ENCODE measurements at places on chromosomes 6 and 20.

DNA sequence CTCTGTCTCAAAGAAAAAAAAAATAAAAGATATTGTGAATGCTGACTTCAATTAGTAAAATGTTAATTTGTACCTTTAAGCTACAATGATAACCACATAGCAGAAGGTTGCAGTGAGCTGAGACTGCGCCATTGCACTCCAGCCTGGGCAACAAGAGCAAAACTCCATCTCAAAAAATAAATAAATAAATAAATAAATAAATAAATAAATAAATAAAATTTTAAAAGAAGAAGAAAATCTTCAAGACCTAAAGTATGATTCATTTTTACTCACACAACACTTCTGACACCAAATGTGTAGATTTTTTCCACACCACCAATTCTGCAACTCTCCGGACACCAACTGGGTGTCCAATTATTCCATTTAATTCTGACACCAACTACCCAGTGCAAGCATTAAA lies 28.8 kb upstream of the MBOAT1 start:
- no peak for DNase-seq

GRCh38 chr6:7271205-7271534 lies 41.8 kb downstream of the SSR1 start:
- DNase-seq = no peak

GRCh38 chr6:107817784-107818183 lies 6.3 kb downstream of the SCML4 start:
- DNase-seq = no peak

DNA sequence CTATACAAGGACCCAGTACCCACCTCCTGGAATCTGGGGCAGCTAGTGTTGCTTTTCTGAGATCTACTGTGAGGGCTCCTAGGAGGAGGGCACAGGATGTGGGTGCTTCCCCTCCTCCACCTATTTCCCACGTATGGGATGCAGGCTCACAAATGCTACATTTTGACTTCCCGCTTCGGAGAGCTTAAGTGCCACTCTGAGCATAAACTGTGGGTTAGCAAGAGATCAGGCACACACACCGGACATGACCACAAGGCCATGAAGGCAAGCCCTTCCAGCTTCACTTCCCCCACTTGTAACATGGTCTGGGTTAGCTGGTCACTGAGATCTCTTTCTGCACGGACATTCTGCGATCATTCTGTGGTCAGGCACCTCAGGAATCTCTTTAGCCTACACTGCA lies 15.7 kb upstream of the TGM3 start:
- no peak for DNase-seq

GRCh38 chr6:22926790-22927354 lies 357.5 kb downstream of the HDGFL1 start:
- DNase-seq = no peak

- DNase-seq = no peak
These were observed 171.4 kb upstream of the MCHR2 start for GRCh38 chr6:100165442-100165841.

- DNase-seq = no peak
These were observed 46.9 kb downstream of the DACT2 start for GRCh38 chr6:168272415-168273325.

DNA sequence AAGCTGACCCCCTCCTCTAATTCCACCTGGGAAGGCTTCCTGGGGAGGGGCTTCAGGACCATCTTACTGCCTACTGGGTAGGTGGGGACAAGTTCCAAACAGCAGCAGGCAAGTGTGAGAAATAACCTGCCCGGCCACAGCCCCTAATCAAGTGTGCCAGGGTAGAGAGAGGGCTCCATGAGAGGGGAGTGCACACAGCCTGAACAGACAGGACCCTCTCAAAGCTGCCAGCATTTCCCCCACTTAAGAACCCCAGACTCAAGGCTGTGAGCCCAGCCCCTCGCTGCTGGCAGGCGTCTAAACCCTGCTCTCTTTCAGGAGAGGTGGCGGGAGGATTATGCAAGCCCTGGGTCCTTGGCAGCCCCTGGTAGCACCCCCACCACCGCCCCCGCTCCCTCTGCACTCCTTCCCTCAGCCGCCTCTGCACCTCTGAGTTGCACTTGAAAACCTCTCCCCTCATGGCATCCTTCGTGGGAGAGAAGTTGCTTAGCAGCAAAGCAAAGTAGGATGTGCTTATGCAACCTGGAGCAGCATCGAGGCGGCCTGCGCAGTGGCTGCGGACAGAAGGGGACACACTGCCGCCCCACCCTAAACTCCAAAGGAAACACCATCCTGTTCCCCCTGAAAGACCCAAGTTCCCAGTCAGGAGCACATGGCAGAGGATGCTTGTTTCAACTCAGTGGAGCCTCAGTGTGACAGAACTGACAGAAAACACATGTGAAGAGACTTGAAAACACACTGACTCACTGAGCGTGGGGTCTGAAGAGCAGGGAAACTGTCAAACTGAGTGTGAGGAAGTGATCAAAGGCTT lies 10.5 kb downstream of the DDRGK1 start:
- DNase-seq = no peak

GRCh38 chr6:42390228-42390934 lies 61.3 kb downstream of the TRERF1 start:
- no peak for DNase-seq

GRCh38 chr6:63567966-63568365 lies 4.3 kb upstream of the LOC128125822 start:
- no peak for DNase-seq

GRCh38 chr6:26031151-26031594 lies 56.1 kb upstream of the HFE start:
- no peak for DNase-seq

GRCh38 chr20:48076747-48077146 lies 291.5 kb upstream of the SULF2 start:
- no peak for DNase-seq

DNA sequence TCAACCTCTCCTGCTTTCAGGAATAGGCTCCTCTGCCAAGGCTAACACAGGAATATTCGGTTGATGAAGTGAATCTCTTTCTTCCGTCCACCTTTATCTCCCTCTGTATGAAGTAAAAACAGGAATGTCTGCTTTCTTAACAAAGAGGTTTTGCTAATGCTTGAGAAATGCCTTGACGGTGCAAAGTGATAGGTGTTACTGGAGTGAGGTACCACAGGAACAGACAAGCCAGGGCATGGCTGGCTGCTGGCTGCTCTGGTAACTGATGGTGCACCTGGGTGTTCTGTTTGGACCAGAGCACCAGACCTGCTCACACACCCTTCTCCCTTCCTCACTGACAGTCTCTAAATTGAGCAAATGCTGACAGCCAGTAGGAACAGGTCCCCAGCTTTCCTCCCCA lies 174.0 kb upstream of the FBXL4 start:
- no peak for DNase-seq

GRCh38 chr20:16864963-16865362 lies 116.8 kb downstream of the OTOR start:
- DNase-seq = no peak

- DNase-seq = no peak
These were observed 27.8 kb downstream of the SPATA2 start for GRCh38 chr20:49887251-49888211.

GRCh38 chr6:135121434-135121833 lies 59.7 kb upstream of the MYB start:
- DNase-seq = no peak

DNA sequence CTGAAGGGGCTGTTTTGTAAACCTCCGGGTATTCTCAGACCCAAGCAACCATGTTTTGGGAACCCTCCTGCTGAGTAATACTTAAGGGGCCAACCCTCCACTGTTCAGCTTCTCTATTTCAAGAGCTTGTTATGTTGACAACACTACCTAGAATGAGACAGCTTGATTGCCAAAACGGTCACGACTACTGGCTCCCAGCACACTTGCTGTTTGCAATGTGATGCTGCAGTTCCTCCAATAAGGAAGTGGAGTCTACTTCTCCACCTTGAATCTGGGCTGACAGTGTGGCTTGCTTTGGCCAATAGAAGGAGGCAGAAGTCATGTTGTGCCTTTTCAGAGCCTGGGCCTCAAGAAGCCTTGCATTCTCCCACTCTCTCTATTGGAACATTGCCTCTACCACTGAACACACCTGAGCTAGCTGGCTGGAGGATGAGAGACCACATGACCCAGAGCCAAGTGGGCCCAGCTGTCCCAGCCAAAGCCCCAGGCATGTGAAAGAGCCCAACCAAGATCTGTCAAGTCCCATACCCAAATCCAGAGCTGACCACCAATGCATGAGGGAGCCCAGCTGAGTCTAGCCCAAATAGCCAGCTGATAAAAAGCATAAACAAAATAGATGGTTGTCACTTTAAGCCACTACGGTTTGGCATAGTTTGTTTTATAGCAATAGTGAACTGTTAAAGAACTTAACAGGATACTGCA lies 108.0 kb downstream of the PRND start:
- no peak for DNase-seq

- DNase-seq = peak; percentile 54
These were observed 1.2 kb downstream of the TRIB3 start for GRCh38 chr20:381581-382290.

DNA sequence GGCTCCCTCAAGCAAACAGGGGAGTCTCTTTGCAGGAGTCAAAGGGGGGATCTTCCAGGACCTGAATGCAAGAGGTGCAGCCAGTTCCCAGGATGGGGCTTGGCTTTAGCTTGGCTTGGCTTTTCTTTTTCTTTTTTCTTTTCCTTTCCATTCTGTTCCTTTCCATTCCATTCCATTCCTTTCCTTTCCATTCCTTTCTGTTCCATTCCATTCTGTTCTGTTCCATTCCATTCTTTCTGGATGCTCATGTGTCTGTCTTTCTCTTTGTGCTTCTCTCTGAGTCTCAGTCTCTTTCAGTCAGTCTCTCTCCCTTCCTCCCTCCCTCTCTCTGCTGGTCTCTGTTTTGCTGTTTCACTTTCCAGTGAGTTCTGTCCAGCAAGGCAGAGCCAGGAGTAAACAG lies 163.3 kb downstream of the PHACTR3 start:
- no peak for DNase-seq

GRCh38 chr20:62508641-62509051 lies 32.9 kb upstream of the GATA5 start:
- DNase-seq = no peak

GRCh38 chr6:36624461-36625157 lies 30.4 kb downstream of the SRSF3 start:
- no peak for DNase-seq

DNA sequence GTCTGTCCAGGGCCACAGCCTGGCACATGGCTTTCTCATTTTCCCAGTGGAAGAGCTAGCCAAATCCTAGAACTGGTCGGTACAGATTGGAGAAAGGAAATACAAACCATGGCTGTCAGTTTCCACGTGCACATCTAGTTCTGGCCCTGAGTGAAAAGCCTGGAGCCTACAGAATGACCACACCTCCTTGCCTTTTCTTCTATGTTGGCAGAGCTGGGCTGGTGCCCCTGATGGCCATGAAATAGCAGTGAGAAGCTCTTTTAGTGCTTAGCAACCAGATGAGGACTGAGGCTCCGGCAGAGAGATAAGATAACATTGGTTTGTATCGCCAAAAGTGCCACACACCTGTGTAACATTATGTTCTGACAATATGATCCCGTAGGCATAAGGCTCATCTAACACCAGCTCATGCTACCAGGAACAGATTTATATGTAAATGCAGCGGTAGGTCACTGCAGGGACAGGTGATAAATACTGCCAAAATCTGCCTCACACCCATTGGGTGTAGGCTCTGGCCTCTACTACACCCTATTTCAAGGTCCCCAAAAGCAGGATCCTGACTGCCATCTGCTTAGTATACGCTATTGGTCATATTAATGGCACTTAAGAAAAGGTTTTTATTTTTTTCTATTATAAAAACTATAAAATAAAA lies 39.9 kb upstream of the TBC1D7 start:
- no peak for DNase-seq

GRCh38 chr6:74925683-74926082 lies 280.2 kb downstream of the COL12A1 start:
- DNase-seq = no peak

- no peak for DNase-seq
These were observed 13.3 kb downstream of the RBM38 start for GRCh38 chr20:57404419-57405072.

GRCh38 chr20:46828471-46828870 lies 66.2 kb upstream of the EYA2 start:
- DNase-seq = no peak

GRCh38 chr6:37713529-37714119 lies 15.9 kb upstream of the MDGA1 start:
- DNase-seq = no peak

- no peak for DNase-seq
These were observed 44.7 kb upstream of the FOXQ1 start for GRCh38 chr6:1267057-1267732.

DNA sequence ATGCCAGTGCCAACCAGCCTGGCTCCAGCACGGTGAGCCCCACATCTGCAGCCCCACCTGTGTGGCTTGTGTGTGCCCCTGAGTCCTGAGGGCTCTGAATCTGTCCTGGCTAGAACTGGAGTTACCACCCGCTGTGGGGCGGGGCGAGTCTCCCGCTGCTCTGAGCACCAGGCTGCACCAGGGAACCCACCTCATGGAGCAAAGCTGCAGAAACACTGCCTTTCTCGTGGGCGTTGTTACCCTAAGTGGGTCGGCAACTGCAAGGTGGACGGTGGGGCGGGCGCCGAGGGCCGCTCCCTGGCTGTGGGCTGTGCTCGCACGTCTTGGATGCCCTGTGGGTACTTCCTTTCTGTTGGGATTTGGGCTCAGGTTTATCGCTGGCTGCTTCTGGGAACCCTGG lies 12.7 kb upstream of the ZBTB46 start:
- DNase-seq = no peak

GRCh38 chr6:169865346-169866139 lies 114.1 kb downstream of the ERMARD start:
- no peak for DNase-seq

- no peak for DNase-seq
These were observed 87.6 kb downstream of the BTBD9 start for GRCh38 chr6:38552121-38552520.

- no peak for DNase-seq
These were observed 143.2 kb upstream of the TENT5A start for GRCh38 chr6:81895511-81896185.

- DNase-seq = peak; percentile 3
These were observed 17.3 kb downstream of the PLN start for GRCh38 chr6:118565311-118565960.

DNA sequence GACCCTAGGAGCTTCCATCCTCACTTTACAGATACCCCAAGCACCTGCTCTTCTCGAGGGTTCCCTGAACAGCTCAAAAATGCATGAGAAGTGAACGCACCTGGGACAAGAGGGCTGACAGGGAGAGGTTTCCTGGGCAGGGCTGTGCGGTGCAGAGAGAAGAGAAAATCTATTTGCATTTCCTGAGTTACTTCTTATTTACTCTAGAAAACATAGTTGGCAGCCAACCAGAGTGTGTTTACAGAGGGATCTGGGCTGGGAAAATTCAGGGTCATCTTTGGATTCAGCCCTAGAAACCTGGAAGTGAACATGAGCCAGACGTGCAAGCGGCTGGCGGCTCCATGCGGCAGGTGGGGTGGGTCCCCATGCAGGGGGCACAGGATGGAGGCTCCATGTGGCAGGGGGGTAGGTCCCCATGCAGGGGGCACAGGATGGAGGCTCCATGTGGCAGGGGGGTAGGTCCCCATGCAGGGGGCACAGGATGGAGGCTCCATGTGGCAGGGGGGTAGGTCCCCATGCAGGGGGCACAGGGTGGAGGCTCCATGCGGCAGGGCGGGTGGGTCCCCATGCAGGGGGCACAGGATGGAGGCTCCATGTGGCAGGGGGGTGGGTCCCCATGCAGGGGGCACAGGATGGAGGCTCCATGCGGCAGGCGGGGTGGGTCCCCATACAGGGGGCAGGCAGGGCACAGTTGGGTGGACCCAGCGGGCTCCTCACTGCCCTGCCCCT lies 342.0 kb downstream of the TAF4 start:
- DNase-seq = no peak

- no peak for DNase-seq
These were observed 3.4 kb upstream of the RNF217 start for GRCh38 chr6:124958759-124959354.
